ENCODE measurements at places on chromosomes 1 and 21. TPM values are rescaled to one million over a fixed set of nuclear protein-coding genes. Genes with fewer than 3 reads are reported as not detected.
A peak's percentile ranks its signal among the peaks of the same experiment; 100 is the strongest.

Gene KCNC4
- 0.18 TPM for total RNA-seq

Gene RPE65
- under 0.01 TPM for total RNA-seq

Gene ST6GALNAC3
- 0.56 TPM for total RNA-seq

Gene NBPF6
- not detected for total RNA-seq

Gene DCDC2B
- total RNA-seq, result not detected

GRCh38 chr1:161398900-161399256 lies 31.2 kb upstream of the CFAP126 start:
- no peaks in the 10 kb centered on the region for H3K4me1 ChIP-seq
- H3K27ac ChIP-seq, result peak overlapping the region; percentile 83

DNA sequence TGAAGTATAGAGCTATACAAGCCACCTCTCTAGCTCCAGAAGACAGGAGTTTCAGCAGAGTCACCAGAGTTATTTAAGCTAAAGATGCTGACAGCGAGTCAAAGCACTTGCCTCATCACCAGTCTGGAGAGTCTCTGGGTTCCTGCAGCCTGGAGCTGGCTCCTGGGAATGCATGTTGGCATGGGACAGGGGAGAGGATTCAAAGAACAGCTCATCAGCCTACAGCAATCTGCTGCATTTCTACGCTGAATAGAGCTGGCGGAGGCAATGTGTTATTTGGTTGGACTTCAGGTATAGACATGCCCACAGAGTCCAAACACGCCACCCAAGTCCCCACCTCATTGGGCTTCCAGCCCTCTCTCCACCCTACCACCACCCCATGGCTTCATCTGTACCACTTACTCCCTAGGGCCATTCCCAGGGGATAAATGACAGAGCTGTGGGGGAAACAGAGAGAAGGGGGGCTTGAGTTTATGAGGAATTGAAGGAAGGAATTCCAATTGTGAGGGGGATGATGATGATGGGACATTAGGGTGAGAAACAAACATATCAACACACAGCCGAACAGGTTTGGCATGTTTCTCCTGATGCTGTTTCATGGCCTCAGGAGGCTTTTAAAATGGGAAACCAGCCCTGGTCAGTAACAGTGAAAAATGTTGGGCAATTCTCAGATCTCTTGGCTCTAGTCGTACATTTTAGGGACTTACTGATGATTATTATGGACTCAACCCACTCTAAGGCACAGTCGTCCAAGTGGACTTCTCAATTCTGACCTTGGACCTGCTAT lies 58.4 kb downstream of the PLEKHA6 start:
- H3K4me1 ChIP-seq, result peaks cover 15% of the 10 kb centered on the region
- H3K27me3 ChIP-seq, result no peaks in the 10 kb centered on the region
- H3K36me3 ChIP-seq, result no peaks in the 10 kb centered on the region
- H3K4me3 ChIP-seq, result no peak overlapping the region
- no peak overlapping the region for H3K27ac ChIP-seq

GRCh38 chr1:8629241-8630091 lies 188.0 kb downstream of the RERE start:
- H3K4me1 ChIP-seq, result peaks cover 30% of the 10 kb centered on the region
- H3K27ac ChIP-seq, result peak overlapping the region; percentile 6
- no peak overlapping the region for H3K4me3 ChIP-seq
- peak; percentile 76 for DNase-seq

DNA sequence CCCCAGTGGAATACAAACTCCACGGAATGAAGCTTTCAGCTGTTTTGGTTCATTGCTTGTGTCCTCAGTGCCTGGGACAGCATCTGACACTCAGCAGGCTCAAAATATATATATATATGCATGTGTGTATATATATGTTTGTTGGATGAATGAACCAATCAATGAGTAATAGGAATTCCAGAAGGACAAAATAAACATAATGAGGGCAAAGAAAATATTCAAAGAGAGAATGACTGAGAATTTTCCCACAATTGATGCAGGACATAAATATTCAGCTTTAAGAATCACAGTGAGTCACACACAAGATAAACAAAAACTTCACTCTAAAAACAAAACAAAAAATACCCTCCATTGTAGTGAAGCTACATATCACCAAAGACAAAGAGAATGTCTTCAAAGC lies 64.0 kb downstream of the CHD5 start:
- H3K27ac ChIP-seq, result no peak overlapping the region
- H3K4me1 ChIP-seq, result peaks cover 4% of the 10 kb centered on the region
- no peaks in the 10 kb centered on the region for H3K36me3 ChIP-seq
- DNase-seq, result peak; percentile 43
- peaks cover 11% of the 10 kb centered on the region for H3K27me3 ChIP-seq
- no peak overlapping the region for H3K4me3 ChIP-seq

DNA sequence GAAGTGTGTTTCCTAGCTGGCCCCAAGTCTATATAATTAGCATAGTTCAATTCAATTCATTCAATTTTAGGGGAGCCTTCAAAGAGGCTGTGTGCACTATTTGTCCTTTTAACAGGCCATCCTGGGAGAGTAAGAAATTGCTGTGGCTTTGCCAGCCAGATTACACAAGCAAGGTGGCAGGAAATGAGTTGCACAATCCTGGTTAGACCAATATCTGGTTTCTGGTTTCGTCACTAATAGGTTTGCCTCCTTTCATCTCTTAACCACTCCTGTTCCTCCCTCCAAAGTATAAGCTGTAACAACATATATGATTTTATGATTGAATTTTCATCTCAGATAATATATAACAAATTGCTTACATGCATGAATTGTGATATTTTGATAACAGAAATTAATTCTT lies 84.1 kb upstream of the NEGR1 start:
- no peaks in the 10 kb centered on the region for H3K4me1 ChIP-seq
- no peaks in the 10 kb centered on the region for H3K36me3 ChIP-seq
- H3K27ac ChIP-seq, result no peak overlapping the region
- peak; percentile 32 for DNase-seq

DNA sequence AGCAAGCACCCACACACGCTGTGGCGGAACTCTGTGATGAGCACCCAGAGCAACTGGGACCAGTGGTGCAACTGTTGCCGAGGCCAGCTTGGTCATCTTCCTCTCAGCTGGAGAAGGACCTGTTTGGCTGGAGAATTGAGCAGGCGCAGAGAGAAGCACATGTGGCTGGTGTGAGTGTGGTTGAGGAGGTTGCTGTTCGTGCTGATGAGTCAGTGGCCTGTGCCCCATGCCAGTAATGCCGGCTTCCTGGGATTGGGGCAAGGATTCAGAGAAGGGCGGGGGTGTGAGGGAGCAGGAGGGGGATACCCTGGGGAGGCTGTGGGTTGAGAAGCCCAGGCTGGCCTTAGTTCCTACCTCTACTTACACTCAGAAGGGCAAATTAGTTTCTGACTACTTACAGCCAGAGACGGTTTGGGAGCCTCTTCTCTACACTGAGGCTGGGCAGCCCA lies 57.5 kb upstream of the EPS8L3 start:
- H3K4me3 ChIP-seq, result no peak overlapping the region
- peak; percentile 94 for DNase-seq
- H3K27me3 ChIP-seq, result no peaks in the 10 kb centered on the region
- peak overlapping the region; percentile 10 for H3K27ac ChIP-seq
- peaks cover 27% of the 10 kb centered on the region for H3K4me1 ChIP-seq

GRCh38 chr1:172971241-172971640 lies 79.5 kb downstream of the TNFSF18 start:
- H3K27me3 ChIP-seq, result no peaks in the 10 kb centered on the region
- H3K4me1 ChIP-seq, result peaks cover 16% of the 10 kb centered on the region
- no peak for DNase-seq
- no peaks in the 10 kb centered on the region for H3K36me3 ChIP-seq
- H3K27ac ChIP-seq, result no peak overlapping the region
- no peak overlapping the region for H3K4me3 ChIP-seq

GRCh38 chr1:217718873-217719272 lies 87.7 kb downstream of the SPATA17 start:
- no peaks in the 10 kb centered on the region for H3K4me1 ChIP-seq
- DNase-seq, result no peak
- H3K27me3 ChIP-seq, result no peaks in the 10 kb centered on the region
- H3K4me3 ChIP-seq, result no peak overlapping the region
